H1 (cell line): ENCODE measurements at places on chromosomes 5 and 9. TPM values are rescaled to one million over a fixed set of nuclear protein-coding genes. Genes with fewer than 3 reads are reported as not detected.

SPACA9 gene
- total RNA-seq = 0.29 and 0.63 TPM in 2 replicates

GMCL2 gene
- 0.13 TPM in 1 of 2 replicates, not detected in the other for total RNA-seq

GRCh38 chr9:1051210-1051583, 1.0 kb downstream of the DMRT2 start:
- peaks cover 43% of the 10 kb centered on the region for H3K27me3 ChIP-seq
- peak overlapping the region; percentile 60 for H3K4me3 ChIP-seq
- no peaks in the 10 kb centered on the region for H3K4me1 ChIP-seq
- no peaks in the 10 kb centered on the region for H3K36me3 ChIP-seq
- no peak for DNase-seq
- no peak overlapping the region for H3K27ac ChIP-seq

- no peak overlapping the region for H3K27ac ChIP-seq
- no peaks in the 10 kb centered on the region for H3K27me3 ChIP-seq
- no peaks in the 10 kb centered on the region for H3K4me1 ChIP-seq
Measured at GRCh38 chr5:164649266-164649665, 1143.8 kb downstream of the MAT2B start.

DNA sequence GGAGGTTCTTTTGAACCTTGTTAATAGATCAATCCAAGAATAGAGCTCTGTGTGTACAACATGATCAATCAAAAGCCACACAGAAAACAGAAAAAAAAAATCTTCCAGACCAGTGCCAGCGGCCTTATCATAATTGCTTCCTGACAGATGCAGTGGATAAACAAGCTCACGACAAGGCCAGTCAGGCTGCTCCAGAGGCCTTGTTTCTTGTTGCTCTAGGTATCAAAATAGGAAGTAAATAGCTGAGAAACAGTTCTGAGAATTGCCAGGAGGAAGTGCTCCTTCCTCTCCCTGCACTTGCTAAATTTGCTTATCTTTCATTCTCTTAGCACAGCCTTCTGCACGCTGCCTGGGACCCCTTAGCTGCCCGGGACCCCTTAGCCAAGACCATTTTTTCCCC, 199.0 kb upstream of the TARS1 start:
- no peaks in the 10 kb centered on the region for H3K36me3 ChIP-seq
- H3K4me3 ChIP-seq = no peak overlapping the region
- no peak overlapping the region for H3K27ac ChIP-seq
- H3K4me1 ChIP-seq = no peaks in the 10 kb centered on the region

FLT4 gene
- total RNA-seq = 7.7 TPM in 2 replicates

DNA sequence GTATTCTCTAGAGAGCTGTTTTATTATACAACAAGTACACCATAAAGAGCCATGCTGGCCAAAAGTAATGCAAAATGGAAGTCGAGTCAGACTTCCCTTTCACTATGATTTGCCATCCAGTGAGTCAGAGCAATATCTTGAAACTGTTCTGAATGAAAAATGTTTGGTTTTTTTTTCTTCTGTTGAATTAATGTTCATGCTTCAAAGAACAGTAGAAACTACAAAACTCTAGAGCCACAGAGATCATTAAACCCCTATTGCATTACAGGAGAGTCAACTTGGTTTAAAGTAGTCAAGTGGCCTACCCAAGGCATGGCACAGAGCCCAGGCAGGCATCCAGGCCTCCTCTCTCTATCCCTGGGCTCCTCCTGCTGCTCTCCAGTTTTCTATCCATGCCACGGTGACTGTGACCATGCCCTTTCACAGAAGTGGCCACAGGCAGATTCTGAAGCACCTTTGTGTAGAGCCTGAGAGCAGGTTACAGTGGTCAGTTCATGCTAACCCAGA, 358.9 kb downstream of the DEPDC1B start:
- H3K36me3 ChIP-seq = no peaks in the 10 kb centered on the region
- no peaks in the 10 kb centered on the region for H3K27me3 ChIP-seq
- no peak overlapping the region for H3K27ac ChIP-seq
- H3K4me3 ChIP-seq = no peak overlapping the region
- DNase-seq = no peak

IFNA6 gene
- not detected in 2 replicates for total RNA-seq
